ENCODE measurements at places on chromosomes 7 and 10.

DNA sequence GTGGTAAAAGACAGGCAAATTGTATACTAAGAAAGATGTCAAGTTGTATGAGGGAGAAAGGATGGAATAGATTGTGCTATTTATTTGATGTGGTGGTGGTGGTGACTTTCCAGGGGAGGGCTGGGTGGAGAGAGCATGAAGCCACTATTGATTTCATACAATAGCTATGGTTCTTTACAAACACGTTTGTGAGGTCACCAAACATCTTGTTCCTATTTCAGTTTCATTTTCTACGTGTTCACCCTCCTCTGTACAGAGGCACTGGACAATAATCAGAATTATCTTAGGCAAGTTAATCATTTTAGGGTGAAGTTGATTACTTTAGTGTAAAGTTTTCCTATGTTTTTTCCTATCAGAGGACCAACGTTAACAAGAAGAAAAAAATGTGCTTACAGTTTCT is 10.3 kb upstream of the CNTNAP2 start:
- no peak for DNase-seq

- no peak for DNase-seq
These were observed 18.7 kb downstream of the SLC35G1 start for GRCh38 chr10:93912444-93912843.

DNA sequence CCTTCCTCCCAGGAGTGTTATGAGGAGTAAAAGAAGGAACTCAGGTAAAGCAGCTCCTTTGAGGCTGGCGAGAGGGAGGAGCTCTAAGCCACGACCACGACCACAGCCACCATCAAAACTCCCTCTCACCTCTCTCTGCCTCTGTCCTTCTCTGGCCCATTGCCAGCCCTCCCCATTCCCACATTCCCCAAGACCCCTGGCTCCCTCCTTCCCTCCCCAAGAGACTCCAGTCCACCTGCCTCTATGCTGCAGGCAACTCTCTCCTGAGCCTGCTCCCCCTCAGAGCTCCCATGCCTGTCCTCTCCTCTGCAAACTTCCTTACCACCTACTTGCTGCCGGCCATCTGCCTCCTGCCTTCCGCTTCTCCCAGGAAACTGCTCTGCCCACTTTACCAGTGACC is 9.5 kb downstream of the SLIT1 start:
- DNase-seq = no peak

- DNase-seq = no peak
These were observed 439.0 kb downstream of the SH2D4B start for GRCh38 chr10:80976658-80977057.

DNA sequence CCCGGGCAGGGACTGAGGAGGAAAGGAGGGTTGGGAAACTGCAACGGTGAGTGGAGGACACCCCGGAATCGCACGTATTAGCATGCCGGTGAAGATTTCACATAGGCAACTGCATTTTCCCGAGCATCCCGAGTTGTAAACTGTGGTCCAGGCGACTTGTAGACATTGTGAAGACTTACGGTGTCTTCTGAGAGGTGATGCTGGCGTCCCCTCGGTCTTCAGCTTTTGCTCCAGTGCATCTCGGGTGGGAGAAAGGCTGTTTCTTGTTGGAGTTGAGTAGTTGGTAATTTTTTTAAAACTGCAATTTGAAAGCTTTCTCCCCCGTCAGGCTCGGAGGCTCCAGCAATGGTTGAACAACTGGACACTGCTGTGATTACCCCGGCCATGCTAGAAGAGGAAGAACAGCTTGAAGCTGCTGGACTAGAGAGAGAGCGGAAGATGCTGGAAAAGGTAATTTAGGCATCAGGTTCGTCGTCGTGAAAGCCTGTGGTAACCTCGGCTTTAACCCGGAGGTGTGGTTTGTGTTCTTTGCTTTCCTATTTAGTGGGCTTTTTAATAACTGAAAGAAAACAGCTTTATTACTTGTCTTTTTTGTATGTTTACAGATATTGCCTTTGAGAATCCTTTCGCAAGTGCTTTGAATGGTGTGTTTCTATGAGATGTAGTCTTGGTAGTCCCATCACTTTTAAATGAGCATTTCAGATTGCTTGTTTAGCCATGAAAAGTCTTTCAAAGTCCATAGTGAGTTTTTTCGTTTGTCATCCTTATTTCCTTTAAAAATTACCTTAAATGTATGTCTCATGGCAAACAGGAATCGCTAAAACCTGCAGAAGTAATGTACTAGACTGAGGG is 687 bp downstream of the HELLS start:
- DNase-seq = no peak

DNA sequence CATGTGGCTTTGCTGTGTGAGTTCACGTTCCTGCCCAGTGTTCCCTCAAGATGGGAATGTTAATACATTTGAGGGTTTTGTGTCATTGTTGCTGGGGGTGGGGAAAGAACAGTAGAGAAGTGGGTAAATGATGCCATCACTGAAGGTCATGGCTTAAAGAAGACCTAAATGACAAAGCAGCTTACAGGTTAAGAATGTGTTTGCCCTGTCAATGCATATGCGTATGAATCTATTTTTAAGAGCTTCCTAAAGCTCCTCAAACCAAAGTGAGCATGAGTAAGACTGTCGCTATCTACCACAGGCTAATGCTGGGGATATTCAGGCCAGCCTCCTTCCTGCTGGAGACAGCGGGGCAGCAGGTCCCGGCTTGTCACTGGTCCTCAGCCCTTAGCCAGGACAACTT is 162.9 kb downstream of the CREB5 start:
- DNase-seq = no peak

- DNase-seq = no peak
These were observed 18.2 kb downstream of the TAS2R41 start for GRCh38 chr7:143495851-143496250.

- DNase-seq = no peak
These were observed 231.1 kb upstream of the ZNF32 start for GRCh38 chr10:43879742-43880141.

- DNase-seq = no peak
These were observed 81.3 kb upstream of the RET start for GRCh38 chr10:42995537-42995936.

- no peak for DNase-seq
These were observed 198.3 kb upstream of the ZNF32 start for GRCh38 chr10:43846968-43847367.

- no peak for DNase-seq
These were observed 230.3 kb downstream of the ARHGAP12 start for GRCh38 chr10:31698181-31698830.
